Left cardiac atrium (tissue), 4 donors: ENCODE measurements at places on chromosomes 16 and 17. TPM values are rescaled to one million over a fixed set of nuclear protein-coding genes. Genes with fewer than 3 reads are reported as not detected.

DNA sequence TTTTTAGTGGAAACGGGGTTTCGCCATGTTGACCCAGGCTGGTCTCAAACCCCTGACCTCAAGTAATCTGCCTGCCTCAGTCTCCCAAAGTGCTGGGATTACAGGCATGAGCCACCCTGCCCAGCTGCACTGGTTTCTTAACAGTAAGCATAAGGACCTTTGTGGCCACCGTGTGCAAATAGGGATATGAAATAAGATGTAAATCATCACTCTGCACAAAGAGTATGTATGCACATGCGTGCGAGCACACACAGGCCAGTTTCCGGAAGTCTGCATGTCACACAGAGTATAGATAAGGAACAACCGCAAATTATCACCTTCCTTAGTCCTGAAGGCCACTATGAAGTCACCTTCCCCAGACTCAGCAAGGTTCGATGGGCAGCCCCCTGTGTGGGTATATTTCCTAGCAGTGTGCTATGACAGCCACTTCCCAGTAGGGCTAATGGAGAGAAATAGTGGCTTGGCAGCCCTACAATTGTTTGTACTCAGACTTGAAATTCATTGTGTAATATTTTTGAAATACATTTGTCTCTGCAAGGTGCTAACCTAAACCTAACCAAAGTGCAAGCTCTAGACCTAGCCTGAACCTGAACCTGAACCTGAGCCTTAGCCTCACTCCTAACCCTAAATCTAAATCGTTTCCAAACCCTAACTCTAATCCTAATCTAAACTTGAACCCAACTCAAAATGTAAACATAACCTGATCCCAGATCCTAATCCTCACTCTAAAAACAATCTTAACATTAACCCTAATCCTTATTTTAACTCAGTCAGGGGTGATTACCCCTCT is 48.4 kb upstream of the SKAP1 start:
- no peak for DNase-seq

Gene CD79B
- 4.8 TPM for total RNA-seq

Gene KCNH6
- total RNA-seq = not detected

DNA sequence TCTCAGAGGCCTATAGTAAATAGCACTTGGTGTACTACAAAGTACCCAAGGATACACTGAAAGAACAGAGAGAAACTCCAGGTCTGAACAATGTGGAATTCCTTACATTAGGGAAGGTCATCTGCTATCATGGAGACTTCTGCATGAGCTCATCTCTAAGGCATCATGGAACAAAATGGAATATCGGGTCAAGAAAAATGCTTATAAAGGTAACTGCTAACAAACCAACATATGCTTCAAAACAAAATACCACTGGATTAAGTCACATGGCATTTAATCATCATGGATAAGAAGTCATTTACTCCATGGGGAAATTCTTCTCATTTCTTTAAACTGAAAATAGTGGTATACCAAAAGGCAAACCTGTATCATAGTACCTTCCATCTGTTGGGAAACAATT is 34.2 kb downstream of the TXNDC11 start:
- no peak for DNase-seq

DNA sequence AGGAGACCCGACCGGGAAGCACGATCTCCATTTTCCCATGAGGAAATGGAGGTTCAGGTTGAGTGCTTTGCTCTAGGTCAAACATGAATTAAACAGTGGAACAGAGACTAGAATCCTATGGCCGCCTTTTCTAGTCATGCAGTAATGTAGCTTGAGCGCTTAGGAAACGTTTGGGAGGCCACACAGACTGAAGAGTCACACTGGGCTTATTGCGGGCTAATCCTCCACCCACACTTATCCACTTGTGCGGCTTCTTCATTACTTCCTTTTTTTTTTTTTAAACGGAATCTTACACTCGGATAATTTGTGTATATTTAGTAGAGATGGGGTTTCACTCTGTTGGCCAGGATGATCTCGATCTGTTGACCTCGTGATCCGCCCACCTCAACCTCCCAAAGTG is 26.0 kb downstream of the CACNG3 start:
- no peak for DNase-seq
